ENCODE measurements at places on chromosomes 5 and 9. TPM values are rescaled to one million over a fixed set of nuclear protein-coding genes. Genes with fewer than 3 reads are reported as not detected.

GRCh38 chr5:117263231-117263630 is 688.6 kb upstream of the SEMA6A start:
- DNase-seq: no peak

GRCh38 chr5:171080186-171080938 is 218.5 kb downstream of the RANBP17 start:
- no peak for DNase-seq

GRCh38 chr9:13071921-13072320 is 207.6 kb downstream of the MPDZ start:
- no peak for DNase-seq

DNA sequence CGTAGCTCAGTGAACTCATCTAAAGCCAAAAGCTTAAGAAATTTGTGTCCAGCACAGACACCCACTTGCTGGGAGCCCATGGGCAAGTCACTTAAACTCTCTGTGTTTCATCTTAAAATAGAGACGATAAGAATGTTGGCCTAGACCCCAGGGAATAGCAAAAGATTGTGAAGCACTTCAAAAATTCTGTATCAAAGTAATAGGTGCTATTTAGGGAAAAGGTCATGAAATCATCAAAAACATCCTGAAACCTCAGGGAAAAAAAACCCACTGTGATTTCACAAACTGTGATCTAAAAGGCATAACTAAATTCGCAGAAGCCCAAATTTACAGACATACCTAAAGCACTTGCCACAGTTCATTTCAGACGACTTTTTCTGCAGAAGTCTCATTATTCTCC is 278.3 kb downstream of the NR2F1-AS1 start:
- no peak for DNase-seq

- no peak for DNase-seq
Measured at GRCh38 chr9:75870450-75870849, 20.0 kb upstream of the PCSK5 start.

- DNase-seq: no peak
Measured at GRCh38 chr5:170757669-170758068, 25.9 kb upstream of the GABRP start.

DNA sequence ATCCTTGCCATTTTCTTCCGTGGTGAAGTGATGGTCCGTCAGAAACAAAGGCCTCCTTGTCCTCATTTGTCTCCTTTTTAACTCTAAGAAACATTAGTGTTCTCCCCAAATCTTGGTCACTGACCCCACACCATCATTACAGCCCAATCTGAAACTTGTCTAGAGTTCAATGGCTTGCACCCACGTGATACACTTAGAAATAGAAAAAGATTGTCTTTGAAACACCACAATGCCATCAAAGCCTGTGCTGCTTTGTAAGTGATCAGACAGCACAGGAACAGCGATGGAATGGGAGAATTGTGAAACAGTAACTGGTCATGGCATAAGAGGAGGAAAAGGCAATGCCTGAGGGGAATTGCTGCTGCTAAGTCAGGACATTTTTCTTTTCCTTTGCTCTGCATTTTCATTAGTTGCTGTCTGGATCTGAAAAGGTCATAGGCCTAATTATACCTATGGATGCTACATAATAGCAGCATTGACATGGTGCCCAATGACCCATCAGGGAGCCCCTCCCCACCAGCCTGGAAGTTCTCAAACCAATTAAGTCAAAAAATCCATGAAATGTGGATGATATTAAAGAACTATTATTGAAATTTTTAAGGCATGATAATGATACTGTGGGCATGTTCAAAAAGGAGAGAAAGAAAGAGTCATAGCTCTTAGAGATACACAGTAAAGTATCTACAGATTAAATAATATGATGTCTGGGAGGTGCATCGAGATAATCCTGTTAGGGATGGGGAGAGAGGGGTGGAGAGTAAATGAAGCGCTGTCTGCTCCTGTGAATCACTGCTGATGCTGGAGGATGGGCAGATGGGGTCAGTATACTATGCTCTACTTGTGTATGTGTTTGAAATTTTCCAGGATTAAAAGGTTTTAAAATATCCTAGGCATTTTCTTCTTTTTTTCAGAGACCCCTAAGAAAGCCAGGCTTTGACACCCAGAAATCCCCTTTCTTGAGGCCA is 83.6 kb downstream of the ENC1 start:
- peak; percentile 65 for DNase-seq

DNA sequence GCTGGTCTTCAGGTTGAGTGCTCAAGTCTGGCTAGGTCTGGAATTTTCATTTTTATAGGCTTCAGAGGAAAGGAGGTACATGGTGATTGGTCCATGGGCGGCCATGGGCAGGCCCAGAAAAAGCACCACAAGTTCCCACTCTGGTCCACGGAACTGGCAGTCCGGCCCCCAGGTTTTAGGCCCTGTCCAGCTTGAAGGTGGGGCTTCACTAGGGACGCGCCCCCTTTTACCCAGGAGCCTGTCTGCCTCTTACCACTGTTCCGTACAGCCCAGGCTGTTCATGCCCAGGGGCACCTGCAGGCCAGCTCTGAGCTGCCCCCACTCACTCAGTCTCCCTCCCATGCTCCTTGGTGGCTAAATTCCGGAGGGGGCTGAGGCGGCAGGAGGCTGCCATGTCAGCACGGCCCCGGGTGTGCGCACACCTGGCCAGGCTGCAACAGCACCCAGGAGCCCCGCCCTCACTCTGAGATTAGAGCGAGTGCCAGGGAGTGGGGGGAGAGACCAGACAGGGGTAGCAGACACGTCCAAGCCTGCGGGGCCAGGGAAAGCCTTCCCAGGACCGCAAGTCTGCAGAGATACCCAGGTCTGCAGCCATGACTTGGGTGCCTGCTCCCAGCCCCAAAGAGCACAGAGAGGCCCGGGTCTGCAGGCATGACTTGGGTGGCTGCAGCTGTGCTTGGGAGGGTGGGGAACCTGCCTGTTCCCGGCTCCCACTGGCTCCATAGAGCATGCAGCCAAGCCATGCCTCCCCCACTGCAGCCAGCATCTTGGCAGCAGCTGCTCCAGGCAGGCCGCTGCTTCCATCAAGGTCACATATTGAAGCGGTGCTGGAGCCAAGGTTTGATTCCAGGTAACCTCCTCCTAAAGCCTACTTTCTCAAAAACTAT is 390.2 kb upstream of the SGCD start:
- DNase-seq: no peak

- no peak for DNase-seq
Measured at GRCh38 chr5:173771121-173771724, 116.9 kb upstream of the CPEB4 start.

DNA sequence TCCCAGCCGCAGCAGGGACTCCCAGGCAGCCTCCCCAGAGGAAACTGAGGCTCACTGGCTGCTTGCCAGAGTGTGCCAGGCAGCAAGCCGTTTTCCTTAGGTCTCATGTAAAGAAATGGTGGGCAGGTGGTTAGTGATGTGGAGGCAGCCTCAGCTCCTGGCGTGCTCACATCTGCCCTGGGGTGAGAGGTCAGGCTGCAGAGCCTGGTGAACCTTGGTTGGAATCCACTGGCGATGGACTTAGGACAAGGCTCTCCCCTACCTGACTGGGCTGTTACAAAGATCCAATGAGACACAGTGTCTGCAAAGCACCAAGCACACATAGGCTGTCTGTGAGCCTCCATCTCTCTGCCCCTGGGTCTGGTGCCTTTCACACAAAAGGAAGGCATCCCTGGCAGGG is 30.9 kb downstream of the LHX6 start:
- DNase-seq: no peak

The LTC4S gene
- 3.7 TPM for total RNA-seq

The GMCL2 gene
- total RNA-seq: not detected

The RNF130 gene
- total RNA-seq: 49.8 TPM

- DNase-seq: no peak
Measured at GRCh38 chr5:75148051-75148450, 88.6 kb downstream of the ANKRD31 start.

The FYB1 gene
- under 0.01 TPM for total RNA-seq

DNA sequence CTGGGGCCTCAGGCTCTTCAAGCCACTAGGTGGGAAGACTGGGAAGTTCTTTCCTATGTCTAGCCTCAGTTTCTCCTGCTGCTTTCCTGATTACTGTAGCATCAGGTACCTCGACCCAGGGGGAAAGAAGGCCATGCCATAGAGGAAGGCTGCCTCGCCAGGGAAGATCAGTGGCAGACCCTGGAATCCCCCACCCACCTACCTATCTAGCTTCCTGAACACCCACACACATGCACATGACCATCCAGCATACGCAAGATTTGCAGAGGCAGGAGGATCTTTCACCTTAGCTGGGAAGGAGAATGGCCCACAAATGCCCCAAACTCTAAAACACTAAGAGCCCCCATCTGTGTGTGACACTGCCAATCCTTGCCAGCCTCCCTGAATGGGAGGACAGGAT is 8.0 kb downstream of the NR5A1 start:
- no peak for DNase-seq

The CNTFR gene
- not detected for total RNA-seq

The TMEM252 gene
- not detected for total RNA-seq

- DNase-seq: peak; percentile 47
Measured at GRCh38 chr9:120289990-120290975, 289.7 kb downstream of the CDK5RAP2 start.

The TBCA gene
- 81.2 TPM for total RNA-seq

GRCh38 chr5:150077060-150077459 is 9.3 kb downstream of the CSF1R start:
- no peak for DNase-seq

- DNase-seq: peak; percentile 48
Measured at GRCh38 chr9:14511452-14511851, 181.8 kb downstream of the ZDHHC21 start.

The ZFP2 gene
- total RNA-seq: 1.8 TPM

GRCh38 chr9:123425836-123426365 is 69.9 kb downstream of the CRB2 start:
- DNase-seq: no peak

- DNase-seq: no peak
Measured at GRCh38 chr9:122923947-122924346, 7.4 kb downstream of the ZBTB26 start.

The EPB41L4B gene
- total RNA-seq: 1.0 TPM

- peak; percentile 96 for DNase-seq
Measured at GRCh38 chr5:54703133-54703532, 185.6 kb downstream of the SNX18 start.

The FAT2 gene
- not detected for total RNA-seq

The RHOBTB3 gene
- 214 TPM for total RNA-seq

The FOXD4L4 gene
- not detected for total RNA-seq

DNA sequence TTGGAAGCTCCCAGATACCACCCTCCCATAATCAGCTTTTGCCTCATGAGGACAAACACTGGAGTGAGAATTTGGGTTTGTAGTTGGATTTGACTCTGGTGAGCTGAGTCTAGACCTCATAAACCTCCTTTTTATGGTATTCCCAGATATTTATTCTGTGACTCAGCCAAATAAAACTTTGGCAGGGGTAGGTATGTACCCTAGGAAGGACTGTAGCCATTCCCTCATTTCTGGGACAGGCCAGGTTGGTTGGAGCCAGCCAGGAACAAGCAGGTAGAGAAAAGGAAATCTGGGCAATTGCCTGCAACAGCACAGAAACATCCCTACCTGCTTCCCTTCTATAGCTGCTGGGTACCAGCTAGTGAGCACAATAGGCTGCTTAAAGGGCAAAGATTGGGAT is 19.4 kb downstream of the ENHO start:
- no peak for DNase-seq

- DNase-seq: no peak
Measured at GRCh38 chr5:98101131-98101530, 672.3 kb upstream of the RGMB start.

DNA sequence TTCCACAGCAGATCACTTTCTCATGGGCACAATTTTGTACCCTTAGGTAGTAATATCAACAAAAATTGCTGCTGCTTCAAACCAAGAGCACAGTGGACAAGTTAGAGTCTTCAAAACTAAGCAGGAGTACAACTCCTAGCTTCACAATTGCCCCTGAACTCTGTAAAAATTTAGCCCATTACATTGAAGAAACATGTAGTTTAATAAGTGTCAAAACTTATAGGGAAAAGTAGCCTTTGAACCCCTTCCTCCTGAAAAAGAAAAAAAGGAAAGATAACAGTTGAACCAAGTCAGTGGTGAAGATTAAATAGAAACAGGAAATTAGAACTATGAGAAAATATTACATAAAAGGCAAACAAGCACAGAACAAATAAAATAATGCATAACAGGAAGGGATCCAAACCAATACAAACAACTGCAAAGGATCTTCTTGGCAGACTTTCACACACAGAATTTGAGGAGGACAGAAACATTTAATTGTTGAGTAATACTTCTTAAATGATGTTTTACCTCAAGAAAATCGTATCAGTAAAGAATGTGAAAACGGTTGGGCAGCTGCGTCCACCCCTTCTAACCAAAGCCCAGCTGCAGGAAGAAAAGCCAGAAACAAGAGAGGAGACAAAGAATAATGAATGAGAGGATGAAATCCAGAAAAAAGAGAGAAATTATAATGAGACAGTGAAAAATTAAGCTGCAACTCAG is 636.0 kb downstream of the NR2F1-AS1 start:
- DNase-seq: peak; percentile 38

GRCh38 chr5:140672455-140673186 is 755 bp downstream of the DND1 start:
- DNase-seq: peak; percentile 69

DNA sequence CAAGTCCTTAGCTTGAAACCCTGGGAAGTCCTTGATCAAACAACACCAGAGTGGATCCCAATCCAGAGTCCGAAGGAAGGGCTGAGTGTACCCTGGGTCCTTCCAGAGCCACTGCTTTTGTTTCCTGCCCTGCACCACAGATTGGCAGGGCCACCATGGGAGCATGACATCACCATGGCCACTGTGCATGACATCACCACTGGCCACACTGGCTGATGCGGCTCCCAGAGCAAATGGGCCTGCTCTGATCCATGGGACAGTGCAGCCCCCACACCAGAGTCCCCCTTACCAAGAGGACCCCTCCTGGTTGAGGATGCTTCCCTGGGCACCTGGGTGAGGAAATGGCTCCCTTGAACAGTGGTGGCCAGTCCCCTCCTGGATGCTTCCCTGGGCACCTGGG is 9.9 kb downstream of the SLC6A3 start:
- DNase-seq: no peak

Data from GM23248 (cell line).